ENCODE measurements at places on chromosomes 16 and 17. TPM values are rescaled to one million over a fixed set of nuclear protein-coding genes. Genes with fewer than 3 reads are reported as not detected.
A peak's percentile ranks its signal among the peaks of the same experiment; 100 is the strongest.

GRCh38 chr16:46721885-46722284 is 26.3 kb downstream of the MYLK3 start:
- H3K4me3 ChIP-seq = no peak overlapping the region
- H3K4me1 ChIP-seq = no peaks in the 10 kb centered on the region
- no peak for DNase-seq
- H3K36me3 ChIP-seq = no peaks in the 10 kb centered on the region

GRCh38 chr17:79747508-79748294 is 17.0 kb downstream of the ENPP7 start:
- peaks cover 19% of the 10 kb centered on the region for H3K4me1 ChIP-seq
- H3K4me3 ChIP-seq = no peak overlapping the region
- no peak overlapping the region for H3K27ac ChIP-seq
- H3K27me3 ChIP-seq = peaks cover 40% of the 10 kb centered on the region
- no peaks in the 10 kb centered on the region for H3K36me3 ChIP-seq
- peak; percentile 24 for DNase-seq

Gene SOX15
- total RNA-seq = 0.25 TPM

DNA sequence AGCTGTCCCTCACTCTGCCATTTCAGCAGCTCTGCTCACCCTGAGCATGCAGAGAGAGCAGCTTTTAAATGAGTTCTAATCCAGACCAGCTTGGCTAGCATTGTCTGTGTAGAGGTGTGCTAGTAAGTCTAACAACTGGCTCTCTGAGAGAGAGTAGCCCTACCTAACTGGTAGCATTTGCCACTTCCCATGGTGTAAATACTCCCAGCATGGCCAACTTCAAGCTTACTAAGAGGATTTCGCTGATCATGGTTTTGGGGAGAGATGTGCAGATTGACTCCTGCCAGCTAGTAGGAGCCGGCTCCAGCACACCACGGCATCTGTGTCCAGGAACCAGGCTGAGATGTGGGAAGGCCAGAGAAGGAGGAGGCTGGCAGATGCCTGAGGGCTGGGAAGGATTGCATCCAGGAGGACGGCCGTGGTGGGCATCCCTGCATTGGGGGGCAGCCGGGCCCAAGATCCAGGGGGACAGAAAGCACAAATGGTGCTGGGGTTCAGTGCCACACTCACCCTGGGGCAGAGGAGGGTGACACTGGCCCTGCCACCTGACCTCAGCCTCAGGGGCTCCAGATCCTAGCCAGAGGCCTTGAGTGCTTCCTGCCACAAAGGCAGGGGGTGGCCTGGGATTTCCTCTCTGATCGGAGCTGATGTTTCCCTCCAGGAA is 394.9 kb upstream of the TNRC6C start:
- H3K36me3 ChIP-seq = no peaks in the 10 kb centered on the region
- no peak overlapping the region for H3K27ac ChIP-seq
- H3K27me3 ChIP-seq = peaks cover under 1% of the 10 kb centered on the region
- no peak overlapping the region for H3K4me3 ChIP-seq
- H3K4me1 ChIP-seq = no peaks in the 10 kb centered on the region
